ENCODE measurements at places on chromosomes 11 and 22. TPM values are rescaled to one million over a fixed set of nuclear protein-coding genes. Genes with fewer than 3 reads are reported as not detected.

DNA sequence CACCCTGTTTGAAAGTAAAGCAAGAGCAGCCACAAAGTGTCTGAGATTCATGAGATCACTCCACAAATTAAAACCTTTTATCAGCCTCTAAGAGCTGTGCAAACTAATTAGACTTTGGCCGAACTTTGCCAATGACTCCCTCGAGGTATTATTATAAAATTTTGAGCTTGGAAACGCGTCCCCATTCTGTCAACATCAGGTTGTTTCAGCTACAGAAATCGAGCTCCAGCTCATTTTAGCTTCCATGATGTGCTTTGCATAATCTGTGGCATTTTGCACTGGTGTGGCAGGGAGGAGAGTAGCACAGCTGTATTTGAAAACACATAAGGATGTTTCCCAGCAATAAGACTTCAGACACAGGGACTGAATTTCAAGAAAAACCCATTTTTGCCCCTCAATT lies 872.2 kb downstream of the NTM start:
- H3K27me3 ChIP-seq: no peaks in the 10 kb centered on the region
- no peak overlapping the region for H3K27ac ChIP-seq
- DNase-seq: no peak
- no peaks in the 10 kb centered on the region for H3K4me1 ChIP-seq
- H3K36me3 ChIP-seq: no peaks in the 10 kb centered on the region

Gene P2RY6
- 0.15 TPM for total RNA-seq

DNA sequence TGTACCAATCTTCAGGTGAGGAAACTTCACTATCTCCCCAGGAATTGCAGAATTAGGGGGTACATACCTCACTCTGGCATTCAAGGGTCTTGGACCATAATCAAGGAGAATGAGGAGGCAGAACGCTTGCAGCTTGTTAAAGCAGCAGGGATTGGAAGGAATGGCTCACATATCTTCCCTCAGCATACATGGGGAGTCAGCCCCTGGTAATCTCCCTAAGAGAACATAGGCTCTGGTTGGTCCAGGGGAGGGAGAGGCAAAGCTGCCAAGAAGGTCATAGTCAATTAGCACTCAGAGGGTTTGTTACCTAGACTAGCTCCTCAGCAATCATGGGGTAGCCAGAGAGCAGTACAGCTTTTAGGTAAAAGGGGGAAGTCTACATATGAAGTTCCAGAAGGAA lies 256.8 kb downstream of the INSC start:
- no peak overlapping the region for H3K27ac ChIP-seq
- H3K4me1 ChIP-seq: no peaks in the 10 kb centered on the region
- H3K4me3 ChIP-seq: no peak overlapping the region
- no peaks in the 10 kb centered on the region for H3K36me3 ChIP-seq

Gene FGF19
- 37.5 TPM for total RNA-seq

- DNase-seq: no peak
- H3K4me3 ChIP-seq: no peak overlapping the region
- no peaks in the 10 kb centered on the region for H3K36me3 ChIP-seq
- no peaks in the 10 kb centered on the region for H3K4me1 ChIP-seq
- no peak overlapping the region for H3K27ac ChIP-seq
- no peaks in the 10 kb centered on the region for H3K27me3 ChIP-seq
Measured at GRCh38 chr11:104036995-104037394, 555 bp downstream of the DDI1 start.
